OCI-LY7 (cell line): ENCODE measurements at places on chromosomes 11 and 22. TPM values are rescaled to one million over a fixed set of nuclear protein-coding genes. Genes with fewer than 3 reads are reported as not detected.

SLC5A12 gene
- total RNA-seq = not detected in 2 replicates

NAALAD2 gene
- not detected in 2 replicates for total RNA-seq

DNA sequence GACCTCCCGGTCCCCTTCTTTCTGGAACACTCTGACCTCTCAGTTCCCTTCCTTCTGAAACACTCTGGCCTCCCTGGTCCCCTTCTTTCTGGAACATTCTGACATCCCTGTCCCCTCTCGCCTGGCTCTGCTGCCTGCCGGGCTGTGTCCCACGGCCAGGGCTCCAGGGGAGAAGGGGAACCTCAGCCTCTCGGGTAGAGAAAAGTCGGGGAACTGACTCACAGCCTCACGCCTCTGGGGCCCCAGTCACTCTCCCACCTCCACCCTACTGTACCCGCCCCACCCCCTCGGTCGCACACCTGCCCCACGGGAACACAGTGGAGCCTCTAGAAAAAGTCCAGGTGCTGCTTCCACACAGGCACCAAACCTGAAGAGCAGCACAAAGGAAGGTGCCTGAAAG lies 93.3 kb downstream of the BRD1 start:
- DNase-seq = no peak

EFCAB6 gene
- not detected in 2 replicates for total RNA-seq

SPA17 gene
- 5.1 and 5.5 TPM in 2 replicates for total RNA-seq

MFRP gene
- total RNA-seq = not detected in 2 replicates

TIGD3 gene
- total RNA-seq = 2.0 TPM in 2 replicates

DNA sequence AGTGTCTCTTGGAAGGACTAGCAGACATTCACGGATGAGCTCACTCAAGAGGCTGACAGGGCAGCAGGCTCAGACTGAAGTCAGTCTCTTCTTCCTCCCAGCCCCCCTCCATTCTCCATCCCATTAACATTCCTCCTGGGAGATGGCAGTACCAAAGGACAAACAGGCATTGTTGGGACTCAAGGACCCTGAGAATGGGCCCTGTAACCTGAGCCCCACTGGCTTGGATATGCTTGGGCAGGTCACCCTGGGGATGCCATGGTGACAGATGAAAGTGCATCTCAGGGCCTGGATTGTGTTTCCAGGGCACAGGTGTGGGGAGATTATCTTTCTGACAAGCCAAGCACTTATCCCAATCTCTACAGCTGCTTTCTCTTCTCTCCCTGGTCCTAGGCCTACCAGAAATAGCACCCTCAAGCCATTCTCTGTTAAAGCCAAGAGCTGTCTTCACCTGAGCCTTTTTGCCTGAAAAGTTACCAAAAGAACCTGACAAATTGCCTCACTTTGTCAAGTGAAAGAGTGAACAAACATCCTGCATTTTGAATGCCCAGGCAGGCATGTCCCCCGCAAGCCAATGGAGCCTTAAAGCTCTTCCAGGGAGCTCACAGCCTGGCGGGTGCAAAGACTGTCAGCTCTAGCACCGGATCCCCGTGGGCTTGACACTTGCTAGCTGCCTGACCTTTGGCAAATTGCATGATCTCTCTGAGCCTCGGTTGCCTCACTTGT lies 366.0 kb upstream of the NARS2 start:
- DNase-seq = no peak

- no peak for DNase-seq
Observed at GRCh38 chr11:128908391-128909246, 17.5 kb downstream of the KCNJ5 start.

DNA sequence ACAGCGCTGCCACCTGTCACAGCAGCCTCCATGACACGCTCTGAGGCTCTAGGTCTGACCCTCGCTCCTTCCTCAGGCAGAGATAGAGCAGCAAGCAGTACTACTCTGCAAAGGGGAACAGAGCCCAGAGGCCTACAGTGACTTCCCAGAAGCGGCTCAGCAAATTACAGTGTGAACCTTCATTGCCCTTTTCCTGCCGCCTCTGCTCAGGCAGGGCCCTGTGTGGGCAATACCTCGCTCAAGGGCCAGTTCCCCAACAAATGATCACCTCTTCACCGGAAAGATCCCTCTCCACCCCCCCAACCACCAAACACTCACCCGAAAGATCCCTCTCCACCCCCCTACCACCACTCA lies 12.3 kb downstream of the KIAA0930 start:
- DNase-seq = no peak

RASL10A gene
- 23.3 and 23.7 TPM in 2 replicates for total RNA-seq

GRCh38 chr22:25068707-25069106 lies 116.2 kb downstream of the KIAA1671 start:
- no peak for DNase-seq

GRCh38 chr11:131365329-131365930 lies 5.0 kb upstream of the NTM start:
- DNase-seq = no peak

DNA sequence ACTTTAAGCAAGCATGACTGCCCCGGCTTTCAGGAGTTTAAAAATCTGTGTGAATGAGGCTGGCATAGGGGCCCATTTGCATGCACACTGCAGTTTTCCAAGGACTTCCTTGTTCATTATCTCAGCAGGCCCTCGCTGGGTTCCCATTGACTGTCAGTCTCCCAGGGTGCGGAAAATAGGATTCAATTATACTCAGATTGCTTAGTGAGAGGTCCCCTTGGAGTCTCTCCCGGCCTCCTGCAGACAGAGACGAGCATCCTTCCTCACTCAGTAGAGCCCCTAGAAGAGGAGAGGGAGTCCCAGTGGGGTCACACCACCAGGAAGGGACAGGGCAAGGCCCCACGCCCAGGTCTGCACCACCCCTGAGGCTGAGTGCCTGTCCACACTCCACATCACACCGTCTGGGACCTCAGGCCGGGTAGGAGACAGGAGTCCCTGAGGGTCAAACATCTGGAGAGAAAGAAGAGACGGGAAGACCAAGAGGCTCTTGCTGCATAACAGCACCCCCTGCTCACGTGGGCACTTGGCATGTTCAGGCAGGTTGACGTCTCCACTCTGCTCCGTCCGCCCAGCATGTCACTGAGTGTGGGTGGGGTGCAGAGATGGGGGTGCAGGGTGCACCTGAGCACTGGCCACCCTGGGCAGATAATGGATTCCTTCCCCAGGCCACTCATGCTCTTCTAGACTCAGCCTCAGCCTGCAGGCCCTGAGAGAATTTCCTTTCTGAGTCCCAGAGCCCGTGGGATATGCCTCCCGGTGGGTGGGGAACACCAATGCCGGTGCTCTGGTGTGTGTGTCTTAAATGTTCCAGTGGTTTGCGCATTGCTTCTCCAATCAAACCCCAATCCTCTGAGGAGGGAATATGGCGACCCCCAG lies 58.8 kb downstream of the MCM5 start:
- DNase-seq = no peak

DNA sequence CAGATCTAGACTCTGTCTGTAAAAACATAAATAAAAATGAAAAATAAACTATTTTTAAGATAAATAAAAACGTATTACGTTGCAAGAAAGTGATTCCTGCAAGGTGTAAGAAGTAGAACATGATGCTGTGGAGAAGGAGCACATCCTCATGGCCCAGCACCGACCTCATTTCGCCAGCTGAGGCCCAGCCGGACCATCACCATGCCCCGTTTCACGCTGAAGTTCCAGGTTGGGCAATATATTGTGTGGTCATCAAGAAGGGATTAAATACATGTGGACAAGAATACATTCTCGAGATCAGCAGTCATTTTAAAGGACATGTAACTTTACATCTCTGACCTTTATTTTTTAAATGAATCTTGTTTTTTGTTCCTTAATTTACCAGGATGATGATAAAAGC lies 20.7 kb upstream of the CTTN start:
- no peak for DNase-seq

GRCh38 chr11:119892311-119892808 lies 163.4 kb upstream of the NECTIN1 start:
- DNase-seq = no peak

DNA sequence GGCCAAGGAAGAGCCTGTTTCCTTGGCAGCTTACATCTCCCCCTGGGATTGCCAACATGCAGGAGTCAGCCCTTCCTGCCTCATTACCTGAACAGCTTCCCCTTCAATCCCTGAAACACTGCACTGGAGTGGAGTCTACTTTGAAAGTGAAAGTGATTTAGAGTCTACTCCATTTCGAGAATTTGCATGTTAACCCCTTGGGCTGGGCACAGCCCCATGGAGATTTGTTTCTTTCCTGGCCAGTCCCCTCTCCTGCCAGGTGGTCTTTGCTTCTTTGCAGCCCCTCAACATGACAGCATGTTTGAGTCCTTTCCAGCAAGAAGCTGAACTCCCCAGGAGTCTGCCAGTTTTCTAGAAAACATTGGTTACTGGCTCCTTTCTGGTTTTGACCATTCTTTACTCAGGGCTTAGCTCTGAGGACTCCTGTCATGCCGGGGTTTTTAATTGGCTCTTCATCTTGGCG lies 59.9 kb downstream of the TRAF6 start:
- peak; percentile 20 for DNase-seq

CNTN5 gene
- not detected in 2 replicates for total RNA-seq

DNA sequence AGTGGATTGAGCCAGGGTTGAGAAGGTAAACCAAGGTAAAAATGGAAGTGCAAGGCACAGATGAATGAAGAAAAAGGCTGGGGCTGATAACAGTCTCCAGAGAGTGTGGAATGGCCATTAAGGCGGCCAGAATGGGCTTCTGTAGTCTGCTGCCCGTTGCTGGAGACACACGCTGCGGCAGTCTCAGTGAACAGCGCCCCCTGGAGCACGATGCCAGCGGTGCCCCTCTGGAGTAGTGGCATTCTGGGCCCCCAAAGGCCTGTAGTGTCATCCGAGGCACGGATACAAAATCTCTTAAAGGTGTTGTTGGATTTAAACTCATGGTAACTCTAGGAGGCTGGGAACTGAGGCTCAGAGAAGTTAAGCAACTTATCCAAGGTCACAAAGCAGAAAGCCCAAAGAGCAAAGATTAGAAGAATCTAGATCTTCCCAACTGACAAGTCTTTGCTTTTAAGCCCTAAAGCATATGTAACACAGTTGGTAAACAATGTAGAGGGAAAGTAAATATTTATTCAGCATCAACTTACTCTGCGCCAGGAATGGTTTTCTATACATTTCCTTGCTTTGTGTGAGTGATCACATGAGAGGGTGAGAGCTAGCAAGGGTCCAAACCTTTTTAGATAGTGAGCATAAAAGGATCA lies 18.2 kb downstream of the KCNJ1 start:
- peak; percentile 79 for DNase-seq

TTC38 gene
- total RNA-seq = 2.4 and 2.7 TPM in 2 replicates

GRCh38 chr11:17651681-17652080 lies 67.7 kb upstream of the MYOD1 start:
- no peak for DNase-seq

DNA sequence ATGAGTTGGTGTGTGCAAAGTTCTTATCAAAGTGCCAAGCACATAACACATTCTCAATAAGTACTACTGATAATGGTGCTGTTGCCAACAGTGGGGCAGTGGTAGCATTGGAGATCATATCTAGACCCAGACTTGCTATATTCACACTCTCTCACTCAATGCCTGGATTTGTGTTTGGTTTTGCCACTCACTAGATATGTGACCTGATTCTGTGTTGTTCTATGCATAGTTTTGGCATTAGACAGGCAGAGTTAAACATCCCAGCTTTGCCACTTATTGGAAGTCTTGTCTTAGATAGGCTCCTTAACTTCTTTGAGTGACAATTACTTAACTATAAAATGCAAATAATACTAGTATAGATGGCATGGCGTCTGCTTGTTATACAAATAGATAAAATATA lies 642.6 kb upstream of the CCDC179 start:
- no peak for DNase-seq

DNA sequence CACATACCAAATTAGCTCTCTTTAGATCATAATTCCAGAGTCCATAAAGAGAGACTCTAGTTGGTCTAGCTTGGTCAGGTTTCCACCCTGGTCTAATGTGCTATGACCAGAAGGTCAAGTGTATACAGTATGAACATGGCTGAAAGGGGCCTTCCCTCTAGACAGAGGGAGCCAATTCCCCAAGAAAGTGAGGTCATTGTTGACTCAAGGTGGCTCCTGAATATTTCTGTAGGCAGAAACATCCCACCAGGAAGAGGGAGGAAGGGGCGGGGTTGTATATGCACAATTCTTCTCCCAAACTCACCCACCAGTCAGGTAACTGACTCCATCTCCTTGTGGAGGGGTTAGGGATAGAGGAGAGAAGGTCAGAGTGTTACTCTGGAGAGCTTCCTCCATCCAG lies 281.8 kb upstream of the PLET1 start:
- DNase-seq = no peak

SOX10 gene
- not detected in 2 replicates for total RNA-seq

DNA sequence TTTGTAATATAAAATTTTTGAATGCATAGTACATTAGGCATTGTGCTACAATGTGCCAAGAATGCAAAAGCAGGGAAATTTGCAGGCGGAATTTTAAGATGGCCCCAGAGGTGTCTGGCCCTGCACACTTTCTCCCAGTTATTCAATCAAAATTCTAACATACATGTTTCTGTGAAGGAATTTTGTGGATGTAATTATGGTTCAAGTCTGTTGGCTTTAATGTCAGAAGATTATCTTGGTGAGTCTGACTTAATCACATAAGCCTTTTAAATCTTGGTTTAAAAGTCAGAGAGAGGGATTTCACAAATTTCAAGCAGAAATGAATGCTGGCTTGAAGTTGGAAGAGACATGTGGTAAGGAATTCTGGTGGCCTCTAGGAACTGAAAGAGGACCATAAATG lies 423.4 kb upstream of the CCDC179 start:
- DNase-seq = no peak

LDHAL6A gene
- total RNA-seq = not detected in 2 replicates

LRRC4C gene
- not detected in 2 replicates for total RNA-seq

DNA sequence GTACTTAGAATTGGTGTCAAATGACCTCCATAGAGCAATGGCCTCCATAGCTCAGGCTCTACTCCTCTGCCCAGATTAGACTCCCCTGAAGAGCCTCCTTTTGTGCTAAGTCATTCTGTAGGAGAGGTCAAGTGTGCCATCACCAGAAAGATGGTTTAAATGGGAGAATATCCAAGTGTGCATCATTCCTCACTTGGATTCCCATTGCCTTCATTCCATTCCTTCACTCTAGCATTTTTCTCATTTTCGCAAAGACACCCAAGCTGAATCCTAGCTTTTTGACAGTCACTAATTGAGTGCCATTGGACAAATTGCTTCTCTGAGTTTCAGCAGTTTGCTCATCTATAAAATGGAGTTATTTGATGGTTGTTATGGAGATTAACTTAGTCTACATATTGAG lies 16.9 kb downstream of the CLMP start:
- no peak for DNase-seq

LARGE2 gene
- 1.00 and 1.3 TPM in 2 replicates for total RNA-seq
